ENCODE measurements at places on chromosomes 3 and 15. TPM values are rescaled to one million over a fixed set of nuclear protein-coding genes. Genes with fewer than 3 reads are reported as not detected.

Gene CLDN1
- total RNA-seq, result 0.09 TPM

Gene HCLS1
- 184 TPM for total RNA-seq

Gene ELL3
- total RNA-seq, result 1.8 TPM

Gene VGLL3
- total RNA-seq, result not detected

Gene KNG1
- not detected for total RNA-seq

Gene LMLN
- 7.3 TPM for total RNA-seq

Gene ACVR2B
- 6.0 TPM for total RNA-seq

Gene SPINT1
- total RNA-seq, result 6.7 TPM

Gene ANKUB1
- total RNA-seq, result not detected

Gene EPHB1
- total RNA-seq, result not detected

Gene GOLGA6L4
- total RNA-seq, result 1.1 TPM

Gene SERPINI2
- total RNA-seq, result not detected

Gene LMAN1L
- total RNA-seq, result not detected

- no peak for DNase-seq
Measured at GRCh38 chr3:53200501-53201498, 39.8 kb downstream of the PRKCD start.

DNA sequence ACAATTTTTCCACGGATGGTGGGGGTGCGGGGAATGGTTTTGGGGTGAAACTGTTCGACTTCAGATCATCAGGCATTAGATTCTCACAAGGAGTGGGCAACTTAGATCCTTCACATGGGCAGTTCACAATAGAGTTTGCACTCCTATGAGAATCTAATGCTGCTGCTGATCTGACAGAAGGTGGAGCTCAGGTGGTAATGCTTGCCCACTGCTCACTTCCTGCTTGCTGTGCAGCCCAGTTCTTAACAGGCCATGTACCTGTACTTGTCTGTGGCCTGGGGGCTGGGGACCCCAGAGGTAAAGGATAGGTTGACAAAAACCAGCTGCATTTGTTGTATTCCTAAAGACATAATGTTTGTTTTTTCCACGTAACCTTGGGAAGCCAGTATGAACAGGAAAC is 16.0 kb downstream of the DZIP3 start:
- DNase-seq, result no peak

GRCh38 chr3:10292505-10293419 is at the start of gene GHRL:
GHRL (minus strand) TSS chr3:10292947; CDS start chr3:10290180, 2,767 bp downstream.
- no peak for DNase-seq

GRCh38 chr3:129572603-129573002 is 29.6 kb downstream of the H1-8 start:
- DNase-seq, result no peak

DNA sequence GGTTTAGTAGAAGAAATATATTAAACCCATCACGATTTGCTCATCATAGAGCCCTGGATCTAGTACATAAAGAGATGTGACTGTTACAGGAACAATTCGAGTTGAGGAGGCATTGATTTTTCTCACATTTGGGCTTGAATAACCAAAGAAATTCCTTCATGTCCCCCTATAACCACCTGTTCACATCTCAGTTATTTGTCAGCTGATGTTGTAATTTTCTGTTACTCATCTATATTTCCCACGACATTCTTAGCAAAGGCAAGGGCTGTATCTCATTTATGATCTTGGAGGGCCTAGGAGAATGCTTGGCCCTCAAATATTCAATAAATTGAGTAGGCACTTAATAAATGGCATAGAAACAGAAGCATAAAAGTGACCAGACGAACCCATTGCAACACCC is 36.4 kb upstream of the GYG1 start:
- DNase-seq, result no peak

- no peak for DNase-seq
Measured at GRCh38 chr3:117853923-117854668, 1144.5 kb downstream of the TUSC7 start.

DNA sequence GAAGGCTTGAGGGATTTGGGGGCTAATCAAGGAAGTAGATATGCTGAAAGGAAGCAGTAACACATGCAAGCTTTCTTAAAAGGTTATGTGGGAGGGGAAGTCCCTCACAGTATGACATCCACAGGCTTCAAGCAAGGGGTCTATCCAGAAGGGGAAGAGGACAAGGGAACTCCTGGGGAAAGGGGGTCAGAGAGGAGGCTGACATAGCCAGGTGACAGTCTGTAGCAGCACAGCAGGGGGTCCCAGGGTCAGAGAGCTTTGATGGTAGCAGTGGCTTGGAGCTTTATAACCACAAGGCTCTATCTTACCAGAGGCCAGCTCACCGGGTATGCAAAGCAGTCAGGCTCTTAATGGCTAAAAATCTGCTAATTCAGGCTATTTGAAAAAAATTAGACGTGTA is 150.6 kb upstream of the NSMCE3 start:
- no peak for DNase-seq

- DNase-seq, result no peak
Measured at GRCh38 chr3:153165261-153165681, 3.2 kb downstream of the RAP2B start.

DNA sequence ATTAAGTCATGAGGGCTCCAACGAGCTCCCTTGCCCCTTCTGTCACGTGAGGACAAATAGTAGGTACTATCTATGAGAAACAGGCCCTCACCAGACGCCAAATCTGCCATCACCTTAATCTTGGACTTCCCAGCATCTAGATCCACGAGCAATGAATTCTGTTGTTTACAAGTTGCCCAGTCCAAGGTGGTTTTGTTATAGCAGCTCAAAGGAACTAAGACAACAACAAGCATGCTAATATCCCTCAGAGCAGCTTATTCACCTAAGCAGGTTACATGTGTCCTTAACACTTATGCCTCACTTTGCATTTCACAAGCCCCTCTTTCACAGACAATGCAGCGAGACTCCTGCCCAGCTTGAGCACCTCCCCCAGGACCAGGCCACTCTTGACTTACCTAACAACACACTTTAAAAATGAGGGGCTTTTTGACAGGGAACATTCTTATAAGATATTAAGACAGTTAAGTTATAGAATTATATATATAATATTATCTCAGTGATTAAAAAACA is 219.5 kb downstream of the PLCH1 start:
- no peak for DNase-seq

DNA sequence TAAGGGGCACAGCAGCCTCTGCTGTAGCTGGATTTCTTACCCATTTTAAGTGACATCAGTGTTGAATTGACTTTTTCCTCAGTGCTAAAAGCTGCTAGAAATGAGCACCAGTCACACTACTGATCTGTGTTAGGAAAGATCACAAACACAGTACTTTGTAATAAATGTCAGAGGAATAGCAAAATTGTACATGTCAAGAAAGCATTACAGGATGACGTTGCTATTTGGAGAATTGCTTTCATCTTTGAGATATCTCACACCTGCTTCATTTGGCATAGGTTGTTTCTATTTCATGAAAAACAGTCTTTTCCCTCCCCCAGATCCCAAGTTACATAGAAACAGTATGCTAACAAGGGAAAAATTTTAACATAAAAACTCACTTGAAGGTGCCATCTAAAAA is 77.8 kb downstream of the SLC25A26 start:
- DNase-seq, result no peak

- DNase-seq, result no peak
Measured at GRCh38 chr3:157131861-157132260, 28.1 kb downstream of the CCNL1 start.
